ENCODE measurements at places on chromosomes 5 and 9.

DNA sequence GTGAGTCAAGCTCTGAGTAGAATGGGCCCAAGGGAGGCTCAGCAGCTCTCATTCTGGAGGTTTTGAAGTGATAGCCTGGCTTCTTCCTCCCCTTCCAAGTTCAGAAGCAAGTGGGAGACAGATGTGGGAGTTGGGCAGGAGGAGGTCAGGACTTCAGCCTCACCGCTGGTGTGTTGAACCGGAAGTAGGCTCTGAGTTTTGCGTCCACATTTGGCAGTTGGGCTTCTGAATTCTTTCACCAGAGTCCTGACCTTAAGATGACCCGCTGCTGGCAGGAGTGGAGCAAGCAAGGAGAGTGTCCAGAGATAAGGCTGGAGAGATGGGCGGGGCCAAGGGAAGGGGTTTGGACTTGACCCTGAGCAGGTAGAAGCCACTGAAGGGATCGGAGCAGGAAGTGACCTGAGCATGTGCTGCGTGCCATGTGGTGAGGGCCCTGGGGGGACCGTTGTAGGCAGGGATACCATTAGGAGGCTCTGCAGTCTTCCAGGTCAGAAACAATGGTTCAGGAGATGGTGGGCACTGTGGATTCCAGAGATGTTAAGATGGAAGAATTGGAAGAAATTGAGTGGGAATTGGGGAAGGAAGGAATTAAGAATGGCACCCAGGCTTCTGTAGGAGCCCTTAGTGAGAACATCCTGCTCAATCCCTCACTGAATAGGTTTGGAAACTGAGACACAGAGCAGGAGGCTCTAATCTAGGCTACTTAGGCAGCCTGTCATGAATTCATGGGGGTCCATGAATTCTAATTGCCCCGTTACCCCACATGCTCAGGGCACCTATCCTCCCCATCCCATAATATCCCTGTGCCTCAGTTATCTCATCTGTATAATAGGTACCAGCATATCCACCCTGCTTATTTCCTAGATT, 25.9 kb downstream of the GALNT12 start:
- DNase-seq = no peak

GRCh38 chr9:103988821-103989220, 105.3 kb upstream of the SMC2 start:
- DNase-seq = no peak

GRCh38 chr5:1333986-1334385, 10.9 kb downstream of the CLPTM1L start:
- DNase-seq = no peak

DNA sequence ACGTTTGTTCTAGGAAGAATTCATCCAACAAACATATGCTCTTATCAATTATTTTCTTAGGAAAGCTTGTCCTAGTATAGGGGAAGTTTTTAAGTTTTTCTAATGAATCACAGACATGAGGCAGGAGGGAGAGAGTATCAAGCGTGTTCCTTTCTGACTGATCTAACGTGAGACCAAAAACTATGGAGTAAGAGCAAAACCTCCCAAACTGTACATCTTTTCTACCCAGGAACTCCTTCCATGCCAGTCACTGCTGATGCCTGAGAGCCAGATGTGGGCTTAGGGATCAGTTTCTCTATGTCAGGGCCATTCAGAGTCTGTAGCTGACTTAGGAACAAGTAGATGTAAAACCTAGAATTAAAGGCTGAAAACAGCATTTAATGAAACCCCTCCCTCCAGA, 51.7 kb upstream of the NFIB start:
- no peak for DNase-seq

- no peak for DNase-seq
Measured at GRCh38 chr5:99795031-99795430, 740.1 kb upstream of the FAM174A start.

- DNase-seq = no peak
Measured at GRCh38 chr5:98969400-98969799, 40.6 kb upstream of the CHD1 start.

DNA sequence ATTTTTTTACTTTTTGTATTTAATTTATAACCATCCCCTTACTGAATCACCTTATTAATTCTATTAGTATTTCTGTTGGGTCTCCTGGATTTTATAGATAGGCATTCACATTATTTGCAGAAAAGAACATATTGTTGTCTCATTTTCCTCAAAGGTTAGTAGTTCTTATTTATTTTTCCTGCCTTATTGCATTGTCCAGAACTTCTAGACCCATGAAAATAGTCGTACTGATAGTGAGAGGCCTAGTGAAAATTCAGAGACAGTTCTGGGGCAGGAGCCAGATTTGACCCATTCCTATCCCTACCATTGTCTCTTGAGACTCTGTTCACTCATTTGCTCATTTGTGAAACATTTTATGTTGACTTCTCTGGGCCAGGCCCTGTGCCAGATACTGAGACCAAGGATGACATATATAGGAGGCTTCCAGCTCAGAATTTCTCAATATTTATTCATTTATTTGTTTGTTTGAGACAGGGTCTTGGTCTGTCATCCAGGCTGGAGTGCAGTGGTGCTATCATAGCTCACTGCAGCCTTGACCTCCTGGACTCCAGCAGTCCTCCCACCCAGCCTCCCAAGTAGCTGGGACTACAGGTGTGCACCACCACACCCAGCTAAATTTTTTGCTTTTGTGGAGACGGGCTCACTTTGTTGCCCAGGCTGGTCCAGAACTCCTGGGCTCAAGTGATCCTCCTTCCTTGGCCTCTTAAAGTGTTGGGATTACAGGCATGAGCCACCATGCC, 34.7 kb downstream of the COL27A1 start:
- no peak for DNase-seq

DNA sequence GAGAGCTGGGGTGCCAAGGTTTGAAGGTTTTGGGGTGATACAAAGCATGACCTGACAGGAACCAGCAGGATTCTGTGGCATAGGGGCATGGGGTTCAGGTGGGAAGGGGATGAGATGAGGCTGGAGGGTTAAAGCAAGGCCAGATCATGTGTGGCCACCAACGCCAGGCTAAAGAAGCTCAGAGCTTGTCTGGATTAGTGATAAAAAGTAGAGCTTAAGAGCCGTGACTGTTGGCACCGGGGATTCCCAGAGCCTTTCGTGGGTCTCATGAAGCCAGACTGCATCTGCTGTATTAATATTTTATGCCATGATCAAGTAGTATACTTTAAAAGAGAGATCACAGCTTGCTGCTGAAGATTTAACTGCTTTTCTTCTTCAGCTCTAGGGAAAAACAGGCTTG, 8.5 kb upstream of the GSN start:
- no peak for DNase-seq
